ENCODE measurements at places on chromosomes 7 and 10.

GRCh38 chr10:71912431-71912830 is 51.8 kb upstream of the CHST3 start:
- DNase-seq = no peak

GRCh38 chr10:78981257-78981969 is 87.4 kb upstream of the ZMIZ1 start:
- DNase-seq = no peak

DNA sequence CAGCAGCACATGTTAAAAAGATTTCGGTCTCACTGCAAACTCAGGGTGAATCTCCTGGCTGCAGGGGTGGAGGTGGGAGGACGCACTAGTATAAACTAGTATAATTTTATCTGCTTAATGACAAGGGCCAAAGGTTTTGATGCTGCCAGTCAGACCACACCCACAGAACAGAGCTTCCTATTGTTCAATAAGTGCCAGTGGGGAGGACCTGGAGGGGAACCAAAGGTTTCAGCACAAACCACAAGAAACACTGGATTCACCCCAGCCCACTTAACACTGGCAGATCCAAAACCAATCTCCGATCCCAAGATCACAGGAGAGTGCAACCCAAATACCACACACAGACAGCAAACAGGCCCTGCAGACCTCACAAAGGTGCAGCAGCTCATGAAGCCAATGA is 6.6 kb downstream of the VOPP1 start:
- DNase-seq = no peak

DNA sequence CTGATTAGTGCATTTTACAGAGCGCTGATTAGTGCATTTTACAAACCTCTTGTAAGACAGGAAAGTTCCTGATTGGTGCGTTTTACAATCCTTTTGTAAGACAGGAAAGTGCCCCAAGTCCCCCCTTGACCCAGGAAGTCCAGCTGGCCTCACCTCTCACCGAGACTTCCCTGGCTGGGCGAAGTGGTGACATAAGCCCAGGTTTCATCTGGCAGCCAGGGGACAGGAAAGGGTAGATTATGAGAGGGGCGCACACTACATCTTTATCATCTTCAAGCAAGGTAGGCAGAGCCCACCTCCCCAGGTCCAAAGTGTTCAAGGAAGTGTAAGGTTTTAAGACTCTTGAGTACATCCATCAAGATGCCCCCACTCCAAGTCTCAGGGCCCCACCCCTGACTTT is 5.5 kb upstream of the GDF10 start:
- no peak for DNase-seq

- no peak for DNase-seq
Observed at GRCh38 chr7:117132321-117133120, 179.2 kb downstream of the ST7 start.

- DNase-seq = no peak
Observed at GRCh38 chr7:112045222-112045621, 161.0 kb downstream of the DOCK4 start.

GRCh38 chr7:128770233-128770632 is 5.4 kb downstream of the OPN1SW start:
- DNase-seq = no peak

All from T1000 (cell line).